ENCODE measurements at places on chromosomes 6 and 20.
A peak's percentile ranks its signal among the peaks of the same experiment; 100 is the strongest.

DNA sequence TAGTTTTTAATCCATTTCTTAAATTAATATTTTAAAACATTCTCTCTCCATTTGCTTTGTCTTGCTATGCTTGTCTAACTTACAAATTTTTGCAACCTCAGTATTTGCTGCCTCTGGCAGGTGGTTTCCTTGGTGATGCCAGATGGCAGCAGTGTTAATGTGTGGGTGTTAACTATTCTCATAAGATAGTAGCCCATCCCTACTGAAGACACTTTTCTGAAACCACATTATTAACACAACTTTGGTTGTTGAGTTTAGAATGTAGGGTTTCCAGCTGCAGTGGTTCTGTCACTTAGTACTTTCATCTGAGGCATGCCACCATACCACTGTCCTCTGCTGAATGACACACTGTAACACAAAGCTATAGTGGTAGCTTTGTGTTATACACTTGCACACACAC, 75.1 kb downstream of the MYO6 start:
- DNase-seq: no peak

GRCh38 chr6:111810294-111811131, 62.7 kb downstream of the FYN start:
- peak; percentile 53 for DNase-seq

GRCh38 chr20:38471987-38472512, 593 bp upstream of the RALGAPB start:
- no peak for DNase-seq

- DNase-seq: no peak
Observed at GRCh38 chr6:3196770-3197169, 30.7 kb downstream of the TUBB2B start.

- no peak for DNase-seq
Observed at GRCh38 chr6:3006476-3006875, 6.8 kb downstream of the NQO2 start.

DNA sequence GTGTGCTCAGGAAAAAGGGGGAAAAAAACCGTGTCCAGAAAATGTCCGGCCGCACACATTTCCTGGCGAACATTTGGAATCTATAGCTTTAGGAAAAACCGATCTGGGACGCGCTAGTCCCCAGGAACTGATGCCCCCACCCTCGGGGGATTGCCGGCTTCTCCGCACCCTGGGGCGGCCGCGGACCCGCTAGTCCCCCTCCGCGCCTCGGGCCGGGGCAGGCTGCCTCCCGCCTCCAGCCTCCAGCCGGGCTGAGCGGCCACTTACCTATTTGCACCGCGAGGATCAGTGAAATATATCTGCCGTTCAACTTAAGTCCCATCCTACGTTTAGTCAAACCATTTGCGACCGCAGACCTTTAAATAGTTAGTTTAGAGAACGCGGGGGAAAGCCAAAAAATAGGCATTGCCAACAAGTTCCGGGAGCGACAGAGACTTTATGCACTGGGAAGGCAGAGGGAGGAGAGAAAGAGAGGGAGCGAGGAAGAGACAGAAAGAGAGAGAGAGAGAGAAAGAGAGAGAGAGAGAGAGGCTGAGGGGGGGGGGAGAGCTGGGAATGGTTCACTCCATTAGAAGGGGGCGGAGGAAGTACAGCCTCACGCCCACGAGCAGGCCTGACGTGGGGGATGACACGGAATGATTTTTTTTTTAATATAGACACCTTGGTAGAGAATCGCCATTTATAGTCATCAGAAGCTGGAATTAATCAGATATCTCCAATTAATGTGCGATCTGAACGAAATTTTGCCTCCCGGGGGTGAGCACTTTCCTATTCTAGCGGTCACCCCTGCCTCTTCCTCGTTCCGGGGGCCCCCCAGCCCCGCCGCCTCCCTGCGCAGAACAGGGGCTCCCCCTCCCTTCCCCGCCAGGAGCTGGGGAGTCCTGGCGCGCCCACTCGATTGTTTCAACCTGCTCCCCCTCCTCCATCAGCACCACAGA, at the start of gene NRN1:
NRN1 (minus strand) TSS at position 498 of the 938 bp plus-strand sequence; CDS start at position 322, 176 bp downstream.
- DNase-seq: no peak

DNA sequence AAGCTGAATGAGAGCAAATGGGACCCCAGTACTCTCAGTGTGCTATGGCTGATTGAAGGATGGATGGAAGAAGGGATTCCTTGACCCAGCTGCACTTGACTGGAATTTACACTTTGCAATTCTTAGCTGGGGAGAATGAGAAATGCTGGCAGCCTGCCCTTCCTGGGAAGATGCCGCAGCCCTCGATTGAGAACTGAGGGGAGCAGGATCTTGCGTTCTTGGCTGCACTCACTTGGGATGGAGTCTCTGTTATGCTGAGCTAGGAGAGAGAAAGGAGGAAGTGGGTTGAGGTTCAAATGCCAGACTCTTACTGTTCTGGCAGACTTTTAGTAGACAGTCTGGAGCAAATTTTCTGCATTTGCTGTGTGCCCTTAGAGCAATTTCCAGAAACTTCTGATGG, 221.2 kb downstream of the FNDC1 start:
- no peak for DNase-seq

Data from stimulated activated CD4-positive, alpha-beta T cell treated with anti-CD3 and anti-CD28 coated beads, Interleukin-2, amount 100 ng/mL, for 24 hours (primary cell).